CD4-positive, alpha-beta T cell treated with Interleukin-17A for 4 hours (primary cell): ENCODE measurements at places on chromosomes 4 and X.

DNA sequence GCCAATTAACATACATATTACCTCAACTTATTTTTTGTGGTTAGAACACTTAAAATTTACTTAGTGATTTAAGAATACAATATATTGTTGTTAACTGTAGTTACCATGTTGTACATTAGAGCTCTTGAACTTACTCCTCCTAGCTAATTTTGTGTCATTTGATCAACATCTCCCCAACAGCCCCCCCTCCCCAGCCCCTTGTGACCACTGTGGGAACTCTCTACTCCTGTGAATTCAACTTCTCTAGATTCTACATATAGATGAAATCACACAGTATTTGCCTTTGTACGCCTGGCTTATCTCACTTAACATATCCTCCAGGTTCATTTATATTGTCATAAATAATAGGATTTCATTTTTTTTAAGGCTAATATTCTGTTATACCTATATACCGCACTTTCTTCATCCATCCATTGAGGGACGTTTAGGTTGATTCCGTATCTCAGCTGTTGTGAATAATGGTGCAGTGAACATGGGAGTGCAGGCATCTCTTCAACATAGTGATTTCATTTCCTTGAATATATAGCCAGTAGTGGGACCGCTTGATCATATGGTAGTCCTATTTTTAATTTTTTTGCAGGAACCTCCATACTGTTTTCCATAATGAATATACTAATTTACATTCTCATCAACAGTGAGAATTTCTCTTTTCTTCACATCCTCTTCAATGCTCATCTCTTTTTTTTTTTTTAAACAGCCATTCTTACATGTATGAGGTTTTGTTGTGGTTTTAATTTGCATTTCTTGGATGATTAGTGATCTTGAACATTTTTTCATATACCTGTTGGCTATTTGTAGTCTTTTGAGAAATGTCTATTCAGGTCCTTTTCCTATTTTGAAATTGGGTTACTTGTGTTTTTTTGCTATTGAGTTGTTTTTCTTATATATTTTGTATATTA is 66.8 kb downstream of the RAPGEF2 start:
- no peak for DNase-seq

DNA sequence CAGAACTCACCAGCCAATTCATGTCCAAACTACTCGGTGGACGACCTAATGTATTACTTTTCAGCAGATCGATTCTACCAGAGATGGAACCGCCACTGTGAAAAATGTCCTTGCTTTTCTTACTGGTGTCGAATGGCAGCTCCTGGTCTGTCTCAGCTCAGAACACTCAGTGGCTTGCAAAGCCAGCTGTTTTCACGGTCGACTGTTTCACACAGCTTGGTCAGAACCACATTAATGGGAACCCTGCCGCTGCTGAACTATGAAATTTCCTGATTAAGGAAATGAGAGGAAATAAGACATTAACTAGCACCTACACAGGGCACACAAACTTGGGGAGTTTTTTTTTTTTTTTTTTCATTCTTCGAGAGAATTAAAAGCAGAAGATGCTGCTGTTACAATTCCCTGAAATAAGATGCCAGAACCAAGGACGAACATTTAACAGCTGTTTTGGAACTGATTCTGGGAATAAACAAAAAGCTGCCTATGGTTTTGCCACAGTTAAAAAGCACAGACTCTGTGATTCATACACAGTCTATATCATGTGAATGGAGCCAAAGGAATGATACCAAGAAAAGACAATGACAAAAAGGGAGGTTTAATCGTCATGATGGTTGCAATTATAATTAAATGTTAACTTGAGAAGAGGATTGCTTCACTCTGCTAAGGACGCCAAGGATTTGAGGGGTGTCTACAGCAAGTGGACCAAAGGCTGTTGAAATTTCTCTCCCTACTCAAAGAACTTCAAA is 31.3 kb downstream of the SUPT20HL2 start:
- DNase-seq, result no peak

GRCh38 chrX:71292669-71293365 is 8.7 kb upstream of the ITGB1BP2 start:
- DNase-seq, result no peak

DNA sequence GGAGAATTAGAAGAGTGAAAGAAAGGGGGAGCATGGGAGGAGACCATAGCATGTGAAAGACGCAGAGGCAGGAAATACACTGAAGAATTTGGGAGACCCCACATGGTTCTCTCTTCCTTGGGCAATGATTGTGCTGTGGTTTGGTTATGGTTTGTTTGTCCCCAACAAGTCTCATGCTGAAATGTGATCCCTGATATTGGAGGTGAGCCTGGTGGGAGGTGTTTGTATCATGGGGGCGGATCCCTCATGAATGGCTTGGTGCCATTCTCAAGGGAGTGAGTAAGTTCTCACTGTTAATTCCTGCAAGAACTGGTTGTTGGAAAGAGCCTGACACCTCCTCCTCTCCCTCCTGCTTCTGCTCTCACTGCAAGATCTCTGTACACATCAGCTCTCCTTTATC is 78.6 kb upstream of the RAI2 start:
- no peak for DNase-seq

DNA sequence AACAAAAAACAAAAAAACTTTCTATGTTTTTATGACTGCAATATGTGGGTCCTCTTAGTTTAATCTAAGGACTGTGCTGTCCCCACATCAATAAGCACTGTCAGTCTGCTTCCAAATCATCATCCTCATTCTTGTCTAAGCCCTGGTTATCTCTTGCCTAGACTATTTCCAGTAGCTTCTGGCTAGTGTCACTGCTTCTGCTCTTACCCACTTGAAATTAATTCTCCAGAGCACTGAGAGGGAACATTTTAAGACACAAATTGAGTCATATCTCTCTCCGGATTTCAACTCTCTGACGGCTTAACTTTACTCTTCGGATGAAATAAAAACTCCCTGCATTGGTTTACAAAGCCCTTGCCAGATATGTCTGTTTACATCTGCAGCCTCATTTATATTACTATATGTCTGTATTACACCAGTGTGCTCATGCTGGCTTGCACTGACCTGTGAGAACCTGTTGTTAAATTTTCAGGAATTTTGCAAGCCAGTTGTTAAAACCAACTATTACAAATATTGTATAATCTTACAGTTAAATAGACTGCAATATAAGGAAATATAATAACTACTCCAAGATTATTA is 345.9 kb downstream of the ADGRL3 start:
- DNase-seq, result no peak

- DNase-seq, result peak; percentile 25
Measured at GRCh38 chrX:66638591-66639500, at the start of gene EDA2R. Gene EDA2R (minus strand): TSS chrX:66639078. CDS start chrX:66616020, 23,058 bp downstream.

DNA sequence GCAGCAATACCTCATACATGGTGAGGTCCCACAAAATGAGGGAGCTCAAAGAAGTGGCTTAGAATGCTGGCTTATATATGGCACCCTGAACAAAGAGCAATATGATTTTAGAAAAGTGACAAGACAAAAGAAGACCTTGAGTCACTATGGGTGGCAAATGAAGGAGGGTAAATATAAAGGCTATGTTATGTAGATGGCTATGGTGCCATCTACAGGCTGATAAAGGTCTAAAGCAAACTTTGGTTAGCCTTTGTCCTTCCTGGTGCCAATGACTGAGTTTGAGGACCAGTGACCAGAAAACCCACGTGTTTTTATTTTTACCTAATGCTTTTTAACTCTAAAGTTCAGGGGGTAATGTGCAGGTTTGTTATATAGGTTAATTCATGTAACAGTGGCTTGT is 151.8 kb downstream of the CCNG2 start:
- no peak for DNase-seq

GRCh38 chrX:129932821-129933321 is 26.9 kb downstream of the UTP14A start:
- DNase-seq, result peak; percentile 25
